A172 (cell line): ENCODE measurements at places on chromosomes 4 and X. TPM values are rescaled to one million over a fixed set of nuclear protein-coding genes. Genes with fewer than 3 reads are reported as not detected.

DNA sequence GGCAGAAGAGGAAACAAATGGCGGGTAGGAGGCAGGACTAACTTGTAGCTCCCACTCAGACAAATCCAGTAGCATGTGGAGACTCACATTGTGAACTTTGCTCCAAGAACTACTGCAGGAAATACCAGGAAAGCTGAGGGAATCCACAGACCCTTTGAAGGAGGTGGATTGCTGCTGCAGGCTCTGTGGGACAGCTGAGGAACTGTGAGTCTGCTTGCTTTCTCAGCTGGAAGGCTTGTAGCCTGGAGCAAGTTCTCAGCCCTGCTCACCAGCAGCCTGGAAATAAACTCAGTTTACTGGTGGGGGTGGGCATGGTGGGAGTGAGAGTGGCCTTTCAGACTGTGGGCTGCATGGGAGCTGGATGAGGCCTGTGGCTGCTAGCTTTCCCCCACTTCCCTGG is 16.0 kb downstream of the RTL3 start:
- DNase-seq = no peak

- DNase-seq = no peak
These were observed 443.7 kb upstream of the RASGEF1B start for GRCh38 chr4:81915430-81915829.

- DNase-seq = no peak
These were observed 109.9 kb downstream of the AFF2 start for GRCh38 chrX:148610328-148610698.

DNA sequence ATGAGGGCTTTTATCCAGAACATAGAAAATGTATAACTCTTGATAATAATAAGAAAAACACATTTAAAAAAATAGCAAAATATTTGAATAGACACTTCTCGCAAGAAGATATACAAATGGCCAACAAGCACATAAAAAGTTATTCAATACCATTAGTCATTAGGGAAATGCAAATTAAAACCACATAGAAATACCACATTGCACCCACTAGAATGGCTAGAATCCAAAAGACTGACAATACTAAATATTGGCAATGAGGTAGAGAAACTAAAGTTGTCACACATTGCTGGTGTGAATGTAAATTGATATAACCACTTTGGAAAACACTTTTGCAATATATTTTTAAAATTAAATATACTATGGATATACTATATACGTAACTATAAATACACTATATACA is 754.3 kb upstream of the MAGEB2 start:
- DNase-seq = no peak

The MAGEA12 gene
- total RNA-seq = 0.96 and 1.8 TPM in 2 replicates

The ZNF711 gene
- total RNA-seq = not detected in 2 replicates
